ENCODE measurements at places on chromosomes 4 and X.

GRCh38 chr4:182717788-182718583 lies 199.2 kb downstream of the DCTD start:
- DNase-seq = no peak

DNA sequence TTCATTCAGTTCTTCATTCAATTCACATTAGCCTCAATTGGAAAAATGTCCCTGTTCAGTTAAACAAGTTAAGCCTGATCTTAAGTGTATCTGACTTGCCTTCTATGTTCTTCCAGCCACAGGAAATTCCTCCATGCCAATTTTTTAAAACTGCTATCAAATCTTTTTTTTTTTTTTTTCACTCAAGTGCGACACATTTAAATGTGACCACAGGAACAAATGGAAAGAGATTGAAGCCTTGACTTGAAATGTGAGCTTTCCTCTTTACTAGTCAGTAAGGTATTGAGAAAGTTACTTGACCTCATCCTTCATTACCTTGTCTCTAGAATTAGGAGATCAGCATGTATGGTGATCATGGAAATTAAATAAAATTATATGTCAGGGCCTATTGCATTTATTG lies 165.1 kb downstream of the SLIT2 start:
- DNase-seq = no peak

GRCh38 chrX:151488677-151489076 lies 74.8 kb upstream of the PASD1 start:
- no peak for DNase-seq

DNA sequence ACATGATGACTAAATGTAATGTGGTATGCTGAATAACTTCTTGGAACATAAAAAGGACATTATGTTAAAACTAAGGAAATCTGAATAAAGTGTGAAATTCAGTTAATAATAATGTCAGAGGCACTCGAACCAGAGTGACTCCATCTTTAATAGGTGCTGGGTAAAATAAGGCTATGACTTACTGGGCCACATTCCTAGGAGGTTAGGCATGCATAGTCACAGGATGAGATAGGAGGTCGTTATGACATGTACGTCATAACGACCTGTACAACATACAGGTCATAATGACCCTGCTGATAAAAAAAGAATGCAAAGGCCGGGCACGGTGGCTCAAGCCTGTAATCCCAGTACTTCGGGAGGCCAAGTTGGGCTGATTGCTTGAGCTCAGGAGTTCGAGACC lies 28.9 kb upstream of the OPHN1 start:
- DNase-seq = peak; percentile 42

DNA sequence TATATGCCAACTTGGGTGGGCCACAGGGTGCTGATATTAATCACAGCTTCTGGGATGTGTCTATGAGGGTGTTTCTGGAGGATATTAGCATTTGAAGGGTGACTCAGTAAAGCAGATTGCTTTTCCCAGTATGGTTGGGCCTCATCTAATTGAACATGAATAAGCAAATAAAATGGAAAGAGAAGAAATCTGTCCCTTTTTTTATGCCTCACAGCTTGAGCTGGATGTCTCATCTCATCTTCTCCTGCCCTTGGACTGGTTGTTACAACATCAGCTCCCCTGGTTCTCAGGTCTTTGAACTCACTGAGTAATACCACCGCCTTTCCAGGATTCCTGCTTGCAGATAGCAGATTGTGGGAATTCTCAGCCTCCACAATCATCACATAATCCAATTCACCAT lies 1149.2 kb downstream of the PCDH18 start:
- no peak for DNase-seq

- no peak for DNase-seq
Observed at GRCh38 chr4:146470604-146471003, 51.1 kb downstream of the SLC10A7 start.

DNA sequence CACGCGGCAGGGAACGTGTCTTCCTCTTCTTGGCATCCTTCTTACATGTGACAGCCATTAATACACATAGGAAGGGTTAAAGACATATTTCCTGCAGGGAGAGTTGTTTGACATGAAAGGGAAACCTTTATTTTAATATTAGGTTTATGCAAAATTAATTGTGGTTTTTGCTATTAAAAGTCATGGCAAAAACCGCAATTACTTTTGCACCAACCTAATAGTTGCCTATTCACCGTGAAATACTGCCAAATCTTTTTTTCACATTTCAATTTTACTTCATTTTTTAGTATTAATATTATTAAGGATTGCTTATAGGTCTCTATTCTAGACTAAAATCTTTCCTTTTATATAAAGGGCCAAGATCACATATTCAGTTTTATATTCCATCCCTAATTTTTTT lies 230.4 kb upstream of the PITX2 start:
- DNase-seq = no peak

DNA sequence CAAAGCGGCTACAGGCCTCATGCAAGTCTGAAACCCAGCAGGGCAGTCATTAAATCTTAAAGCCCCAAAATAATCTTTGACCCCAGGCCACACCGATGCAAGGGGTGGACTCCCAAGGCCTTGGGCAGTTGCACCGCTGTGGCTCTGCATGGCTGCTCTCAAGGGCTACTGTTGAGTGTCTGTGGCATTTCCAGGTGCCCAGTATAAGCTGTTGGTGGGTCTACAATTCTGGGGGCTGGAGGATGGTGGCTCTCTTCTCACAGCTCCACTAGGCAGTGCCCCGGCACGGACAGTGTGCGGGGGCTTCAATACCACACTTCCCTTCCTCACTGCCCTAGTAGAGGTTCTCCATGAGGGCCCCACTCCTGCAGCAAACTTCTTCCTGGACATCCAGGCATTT lies 60.1 kb downstream of the NWD2 start:
- DNase-seq = no peak

DNA sequence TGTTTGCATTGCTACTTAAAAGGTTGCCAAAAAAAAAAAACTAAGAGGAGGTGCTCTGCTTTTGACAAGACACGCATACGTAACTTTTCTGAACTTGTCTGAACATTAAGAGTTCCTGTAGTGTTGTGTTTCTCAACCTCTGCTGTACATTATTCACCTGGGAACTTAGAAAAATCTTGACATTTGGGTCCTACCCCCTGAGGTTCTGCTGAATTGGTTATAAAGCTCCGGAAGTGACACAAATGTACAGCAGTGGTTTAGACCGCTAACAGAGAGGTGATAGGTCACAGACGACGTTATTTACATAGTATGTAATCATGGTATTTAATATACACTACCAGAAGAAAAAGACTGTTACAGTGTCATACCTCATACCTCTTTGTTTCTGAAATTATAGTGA lies 61.1 kb downstream of the CPEB2 start:
- no peak for DNase-seq

DNA sequence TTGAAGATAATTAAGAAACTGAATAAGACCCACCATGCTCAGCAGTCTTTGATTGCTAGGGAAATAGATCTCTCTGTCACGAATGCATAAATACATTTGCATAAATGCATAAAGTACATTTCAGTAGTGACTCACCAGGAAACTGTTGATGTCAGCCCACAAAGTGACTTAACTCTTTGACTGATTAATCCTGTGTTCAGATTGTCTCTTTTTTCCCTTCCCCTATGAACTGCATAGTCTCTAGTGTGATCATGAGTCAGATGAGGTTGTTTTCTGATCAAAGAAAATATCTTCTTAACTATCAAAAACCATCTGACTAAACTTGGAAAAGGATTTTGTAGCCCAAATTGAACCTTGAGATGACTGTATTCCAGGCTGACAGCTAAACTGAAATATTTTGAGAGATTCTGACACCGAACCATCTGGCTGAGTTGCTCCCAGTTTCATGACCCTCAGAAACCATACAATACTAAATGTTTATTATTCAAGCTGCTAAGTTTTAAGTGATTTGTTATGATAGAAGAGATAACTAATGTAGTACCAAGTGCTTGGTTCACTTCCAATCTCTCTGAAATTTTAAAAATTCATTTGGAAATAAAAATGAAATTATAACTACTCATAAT lies 1381.5 kb upstream of the AGA start:
- no peak for DNase-seq

DNA sequence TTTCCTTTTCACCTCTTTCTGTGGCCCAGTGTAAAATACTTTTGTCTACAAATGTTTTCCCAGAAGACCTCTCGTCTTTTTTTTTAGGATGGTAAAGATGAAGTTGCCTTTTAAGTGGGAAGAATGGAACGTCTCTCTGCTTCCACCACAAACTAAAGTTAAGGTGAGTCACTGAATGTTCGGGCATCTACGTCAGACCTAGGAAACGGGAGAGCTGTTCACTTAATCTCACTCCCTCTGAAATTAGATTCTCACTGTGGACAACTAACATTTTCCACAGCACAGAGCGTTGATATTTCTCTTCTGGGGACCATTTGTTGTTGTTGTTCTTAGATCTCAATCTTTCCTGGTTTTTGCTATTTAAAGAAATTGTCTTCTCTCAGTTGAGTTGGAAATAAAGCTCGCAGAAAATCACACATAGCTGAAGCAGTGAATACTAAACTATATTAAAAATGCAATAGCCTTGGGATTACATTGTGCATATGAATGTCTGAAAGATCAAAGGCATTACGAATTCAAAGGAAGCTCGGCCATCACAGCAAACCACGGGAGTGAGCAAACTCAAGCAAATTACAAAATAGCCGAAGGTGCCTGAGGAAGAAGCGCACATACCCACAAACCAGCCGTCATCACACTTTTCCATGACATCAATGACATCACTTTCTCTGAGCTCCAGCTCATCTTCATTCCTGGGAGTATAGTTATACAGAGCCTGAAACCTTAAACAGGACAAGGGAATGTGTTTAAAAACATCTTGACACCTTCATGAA lies 53.9 kb upstream of the PDLIM3 start:
- peak; percentile 77 for DNase-seq

GRCh38 chrX:34563804-34564203 lies 93.3 kb downstream of the TMEM47 start:
- DNase-seq = peak; percentile 2

DNA sequence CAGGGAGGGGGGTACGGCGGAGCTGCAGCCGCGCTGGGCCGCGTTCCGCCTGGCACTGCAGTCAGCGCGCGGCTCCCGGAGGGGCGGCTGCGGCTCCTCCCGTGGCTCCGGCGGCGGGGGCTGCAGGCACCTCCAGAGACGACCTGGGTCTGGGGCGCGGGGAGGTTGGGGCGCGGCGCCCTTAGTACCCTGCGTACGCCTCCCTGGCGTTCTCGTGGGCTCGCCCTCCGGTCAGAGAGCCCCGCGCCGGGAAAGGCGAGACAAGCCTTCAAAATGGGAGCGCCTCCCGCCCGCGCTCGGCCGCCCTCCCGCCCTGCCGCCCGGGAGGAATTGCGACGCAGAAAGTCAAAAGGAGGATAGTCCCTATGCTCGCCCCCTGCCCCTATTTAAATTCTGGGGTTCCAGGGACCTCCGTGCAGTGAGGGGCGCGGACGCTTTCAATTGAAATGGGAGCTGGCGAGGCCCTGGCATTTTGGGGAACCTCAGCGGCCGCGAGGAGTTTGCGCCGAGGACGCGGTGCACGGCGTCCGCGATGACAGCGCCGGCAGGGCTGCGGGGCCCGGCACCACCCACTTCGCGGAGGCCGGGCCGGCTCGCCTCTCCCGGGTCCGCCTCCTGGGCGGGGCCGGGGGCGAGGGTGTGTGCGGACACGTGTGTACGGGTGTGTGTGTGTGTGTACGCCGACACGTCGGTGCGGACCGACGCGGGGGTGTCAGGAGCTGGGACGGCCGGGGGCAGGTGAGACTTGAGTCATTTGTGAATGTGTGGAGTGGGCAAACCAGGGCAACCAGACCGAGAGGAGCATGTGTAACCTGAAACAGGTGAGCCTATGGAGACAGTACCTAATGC lies 544 bp downstream of the HERC3 start:
- DNase-seq = peak; percentile 66

GRCh38 chr4:31341601-31342359 lies 621.6 kb downstream of the PCDH7 start:
- no peak for DNase-seq

DNA sequence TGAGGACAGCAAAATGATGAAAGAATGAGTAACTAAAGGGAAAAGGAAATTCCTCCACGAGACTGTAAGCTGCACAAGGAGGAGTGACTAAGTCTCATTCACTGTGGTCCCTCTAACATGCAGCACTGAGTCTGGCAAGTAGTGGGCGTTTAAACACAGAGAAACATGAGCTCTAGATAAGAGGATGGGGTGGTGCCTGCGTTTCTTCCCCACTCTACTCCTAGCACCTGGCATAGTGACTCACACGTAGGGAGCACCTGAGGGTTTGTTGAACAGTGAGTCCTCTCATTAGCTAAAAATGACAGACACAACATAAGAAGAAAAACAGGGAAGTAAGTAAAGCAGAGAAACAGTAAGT lies 105.8 kb upstream of the CBR4 start:
- DNase-seq = peak; percentile 95

DNA sequence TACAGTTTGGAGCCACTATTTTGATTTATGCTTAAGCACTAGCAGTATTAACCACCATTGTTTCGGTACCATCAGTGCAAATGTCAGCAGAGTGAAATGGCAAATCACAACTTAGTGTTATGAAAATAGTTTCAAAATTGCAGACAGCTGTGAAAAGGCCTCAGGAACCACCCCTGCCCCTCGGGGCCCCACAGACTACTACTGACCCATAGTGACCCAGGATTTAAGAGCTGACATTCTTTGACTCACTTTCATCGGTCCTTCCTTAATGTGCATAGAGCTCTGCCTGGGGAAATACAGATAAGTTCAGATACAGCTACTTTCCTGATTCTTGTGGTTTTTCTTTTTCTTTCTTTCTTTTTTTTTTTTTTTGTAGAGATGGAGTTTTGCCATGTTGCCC lies 3.3 kb upstream of the BBS7 start:
- DNase-seq = no peak

DNA sequence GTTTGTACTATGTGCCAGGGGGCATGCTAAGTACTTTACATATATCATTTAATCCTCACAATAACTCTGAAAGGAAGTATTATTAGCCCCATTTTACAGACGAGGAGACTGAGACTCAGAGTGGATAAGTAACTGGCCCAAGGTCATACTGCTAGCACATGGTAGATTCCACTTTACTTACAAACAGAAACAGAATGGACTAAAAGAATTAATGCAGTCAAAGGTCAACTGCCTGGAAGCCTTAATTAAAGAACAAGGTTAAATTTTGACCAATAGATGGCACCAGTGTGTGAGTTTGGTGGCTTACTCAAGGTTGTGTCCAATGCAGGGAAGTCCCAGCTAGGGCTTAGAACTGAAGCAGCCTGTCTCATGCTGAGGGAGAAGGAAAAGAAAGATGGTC lies 4.7 kb downstream of the RIPPLY1 start:
- peak; percentile 73 for DNase-seq

DNA sequence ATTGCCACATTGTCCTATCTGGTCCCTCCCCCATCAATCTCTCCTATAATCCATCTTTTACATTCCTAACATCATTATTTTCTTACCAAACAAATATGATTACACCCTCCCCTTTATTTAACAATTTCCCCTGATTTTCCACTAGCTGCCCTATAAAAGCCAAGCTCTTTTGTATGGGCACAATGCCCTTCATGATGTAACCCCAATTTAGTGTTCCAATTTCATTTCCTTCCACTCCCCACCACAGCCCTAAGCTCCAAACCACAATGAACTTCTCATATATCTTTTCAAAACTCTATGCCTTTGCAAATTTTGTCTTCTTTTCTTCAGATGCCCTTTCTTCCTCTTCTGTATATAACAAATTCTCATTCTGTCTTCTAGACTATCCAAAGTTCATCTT lies 39.5 kb upstream of the PTPN13 start:
- no peak for DNase-seq

- peak; percentile 16 for DNase-seq
Observed at GRCh38 chr4:157005193-157005592, 33.6 kb upstream of the PDGFC start.

- DNase-seq = no peak
Observed at GRCh38 chr4:186807808-186808629, 84.4 kb upstream of the FAT1 start.
